ENCODE measurements at places on chromosomes 16 and 17. TPM values are rescaled to one million over a fixed set of nuclear protein-coding genes. Genes with fewer than 3 reads are reported as not detected.
A peak's percentile ranks its signal among the peaks of the same experiment; 100 is the strongest.

- peak; percentile 88 for DNase-seq
- H3K27me3 ChIP-seq: no peaks in the 10 kb centered on the region
These were observed 80.9 kb downstream of the ARHGAP23 start for GRCh38 chr17:38508954-38509771.

DNA sequence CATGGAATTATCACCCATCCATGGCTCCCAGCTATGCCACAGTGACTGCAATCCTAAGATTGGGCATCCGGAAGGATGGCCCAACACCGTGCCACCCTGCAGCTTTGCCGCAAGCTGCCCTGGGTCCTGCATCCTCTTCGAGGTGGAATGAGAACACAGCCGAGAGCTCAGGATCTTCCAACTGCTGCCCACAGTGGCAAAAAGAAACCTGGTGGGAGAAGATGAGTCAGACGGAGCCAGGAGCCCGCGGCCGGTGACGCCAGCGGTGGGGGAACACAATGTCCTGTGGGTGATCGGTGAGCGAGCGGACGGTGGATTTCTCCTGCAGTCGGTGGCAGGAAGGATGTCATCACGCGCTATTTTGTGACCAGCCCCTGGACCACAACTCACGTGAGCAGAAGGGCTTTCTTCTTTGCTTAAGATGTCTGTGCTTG lies 20.1 kb downstream of the CD7 start:
- H3K36me3 ChIP-seq: no peaks in the 10 kb centered on the region
- H3K4me1 ChIP-seq: peaks cover 19% of the 10 kb centered on the region
- DNase-seq: no peak
- no peak overlapping the region for H3K27ac ChIP-seq

The FAM20A gene
- not detected for total RNA-seq

The MEIOB gene
- 0.48 TPM for total RNA-seq

The ARL5C gene
- not detected for total RNA-seq

The KRTAP3-2 gene
- not detected for total RNA-seq

The EFCAB13 gene
- not detected for total RNA-seq

All from A673 (cell line).